MM.1S (cell line): ENCODE measurements at places on chromosomes 7 and 10.

GRCh38 chr7:85237721-85238120 is 50.9 kb upstream of the SEMA3D start:
- no peak for DNase-seq

GRCh38 chr10:102801978-102802377 is 35.2 kb downstream of the CYP17A1 start:
- DNase-seq = no peak

DNA sequence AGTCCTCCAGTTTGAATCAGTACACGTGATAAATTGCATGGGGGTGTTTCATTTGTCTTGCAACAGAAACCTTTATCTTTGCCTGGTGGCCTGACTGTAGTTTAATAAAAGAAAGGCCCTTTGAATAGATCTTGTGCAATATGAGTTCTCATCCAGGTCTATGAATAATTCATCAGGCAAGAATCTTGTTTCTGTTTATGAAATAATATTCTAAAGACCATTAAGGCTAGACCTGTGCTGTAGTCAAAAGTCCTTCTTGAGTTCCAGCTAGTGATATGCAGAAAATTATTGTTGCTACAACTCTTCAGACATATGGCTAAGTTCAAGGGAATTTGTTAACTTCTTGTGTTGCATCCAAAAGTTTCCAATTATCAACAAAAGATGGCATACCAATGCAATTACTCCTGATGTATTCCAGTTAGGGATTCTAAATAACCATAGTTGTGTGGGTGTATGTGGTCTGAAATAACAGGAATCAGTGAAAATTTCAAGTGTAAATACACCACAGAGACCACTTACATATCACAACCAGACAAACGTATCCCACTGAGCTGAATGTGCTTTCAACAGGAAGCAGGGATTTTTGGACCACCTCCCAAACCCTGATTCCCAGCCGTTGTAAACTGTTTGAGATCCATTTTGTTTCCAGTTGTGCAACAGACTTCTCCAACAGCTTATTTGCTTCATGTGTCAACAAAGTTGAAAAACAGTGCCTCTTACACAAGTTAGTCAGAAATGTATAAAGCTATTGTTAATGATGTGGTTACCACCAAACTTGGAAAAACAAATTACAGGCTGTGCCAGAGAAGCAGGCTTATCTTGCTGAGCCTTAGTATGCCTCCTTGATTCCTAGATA is 54.7 kb upstream of the BICC1 start:
- no peak for DNase-seq

DNA sequence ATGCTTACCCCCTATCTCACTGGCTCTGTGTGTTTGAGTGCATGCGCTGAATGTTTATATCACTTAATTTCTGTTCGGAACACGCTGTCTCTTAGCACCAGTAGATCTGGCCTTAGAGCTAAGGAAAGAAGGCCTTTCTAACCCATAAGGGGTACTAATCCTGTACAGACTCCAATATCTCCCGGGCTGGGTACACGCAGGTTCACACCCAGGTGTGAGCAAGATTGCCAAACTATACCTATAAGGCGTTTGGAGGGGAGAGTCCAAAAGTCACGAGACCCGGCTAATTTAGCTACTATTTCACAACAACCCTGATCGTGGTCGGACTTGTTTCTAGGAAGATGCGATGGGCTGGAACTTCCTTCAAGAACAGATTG is 727 bp upstream of the PDSS1 start:
- no peak for DNase-seq

DNA sequence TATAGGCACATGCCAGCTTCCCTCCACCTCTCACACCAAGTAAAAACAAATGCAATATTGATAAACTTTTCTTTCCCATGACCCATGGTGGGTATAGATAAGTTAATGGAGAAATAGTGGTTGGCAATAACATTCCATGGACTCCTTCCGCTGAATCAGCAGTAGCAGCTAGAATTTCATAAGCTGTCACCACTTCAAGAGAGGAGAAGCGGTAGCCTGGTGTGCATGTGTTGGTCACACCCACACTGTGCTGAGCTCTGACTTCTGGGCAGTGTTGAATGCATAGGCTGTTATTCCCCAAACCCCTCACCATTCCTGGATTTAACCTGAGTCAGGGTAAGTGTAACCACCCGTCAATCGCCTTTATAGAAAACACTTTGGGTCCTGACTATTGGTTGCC is 32.5 kb upstream of the BMPER start:
- DNase-seq = no peak
